Naive thymus-derived CD4-positive, alpha-beta T cell (primary cell): ENCODE measurements at places on chromosomes 16 and 17. TPM values are rescaled to one million over a fixed set of nuclear protein-coding genes. Genes with fewer than 3 reads are reported as not detected.

TBC1D3E gene
- not detected for total RNA-seq

PRMT7 gene
- total RNA-seq: 95.1 TPM

HSD11B2 gene
- not detected for total RNA-seq

PRR15L gene
- not detected for total RNA-seq

TLCD1 gene
- total RNA-seq: not detected

CHD9NB gene
- 0.22 and 0.38 TPM in 2 replicates for total RNA-seq

KRT14 gene
- not detected in 2 replicates for total RNA-seq

FNDC8 gene
- total RNA-seq: not detected in 2 replicates

TBC1D3B gene
- total RNA-seq: 13.3 TPM

CACNA1H gene
- 3.6 TPM for total RNA-seq

PHOSPHO1 gene
- not detected for total RNA-seq

MT1M gene
- total RNA-seq: not detected

USP43 gene
- total RNA-seq: not detected in 2 replicates

WNK4 gene
- 0.22 TPM for total RNA-seq

FAM222B gene
- total RNA-seq: 24.4 TPM
